Activated CD4-positive, alpha-beta memory T cell treated with anti-CD3 and anti-CD28 coated beads for 36 hours (primary cell): ENCODE measurements at places on chromosomes 7 and 10. TPM values are rescaled to one million over a fixed set of nuclear protein-coding genes. Genes with fewer than 3 reads are reported as not detected.

GRCh38 chr7:67019562-67020390, 23.1 kb downstream of the TYW1 start:
- DNase-seq = peak; percentile 26

DNA sequence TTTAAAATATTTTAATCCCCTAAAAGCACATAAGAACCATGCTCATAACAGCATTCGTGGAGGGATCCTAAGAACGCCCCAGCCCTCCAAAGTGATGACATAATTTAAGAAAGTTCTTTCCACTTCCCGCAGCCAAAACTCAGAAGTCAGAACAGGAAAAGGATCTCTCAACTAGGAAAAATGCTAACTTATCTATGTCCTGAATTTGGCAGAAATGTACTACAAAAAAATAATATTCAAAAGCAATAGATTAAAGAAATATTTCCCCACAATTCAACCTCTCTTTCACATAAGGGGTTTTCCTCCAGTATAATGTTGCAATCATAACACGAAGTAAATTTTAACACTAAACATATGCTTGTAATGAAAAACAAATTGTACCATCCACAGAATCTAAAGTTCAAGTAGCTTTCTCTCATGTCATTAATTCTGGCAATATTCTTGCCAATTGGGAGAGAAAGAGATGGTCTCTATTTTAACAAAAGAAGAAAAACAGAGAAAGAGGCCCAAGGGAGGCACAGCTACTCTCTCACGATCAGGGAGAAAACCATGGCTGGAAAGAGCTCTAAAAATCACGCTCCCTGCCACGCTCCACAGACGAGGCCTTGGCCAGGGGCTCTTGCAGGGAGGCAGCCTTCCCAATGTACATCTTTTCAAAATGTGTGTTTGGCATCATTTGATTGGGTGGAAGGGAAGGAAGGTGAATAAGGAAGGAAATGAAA, 22.9 kb downstream of the ASB13 start:
- DNase-seq = no peak

- no peak for DNase-seq
These were observed 96.6 kb downstream of the PTPRE start for GRCh38 chr10:128003521-128003920.

GRCh38 chr7:156956727-156957126, 7.2 kb downstream of the NOM1 start:
- no peak for DNase-seq

DNA sequence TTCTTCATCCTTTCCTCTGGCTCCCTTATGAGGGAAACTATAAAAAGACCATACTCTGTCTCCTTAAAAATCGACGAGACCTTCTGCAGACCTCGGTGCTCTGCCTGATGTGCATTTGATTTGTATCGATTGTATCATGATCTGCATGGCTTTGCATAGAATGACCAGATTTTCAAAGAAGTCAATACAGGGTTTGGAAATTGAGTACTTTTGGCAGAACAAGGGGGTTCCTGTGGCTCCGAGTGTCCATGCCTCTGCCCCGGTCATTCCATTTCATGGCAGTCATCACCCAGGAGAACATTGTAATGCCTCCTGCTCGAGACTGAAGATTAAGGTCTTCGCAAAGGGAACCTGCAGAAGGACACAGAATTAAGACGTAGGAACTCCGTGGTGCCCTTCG, 685 bp downstream of the CASP2 start:
- no peak for DNase-seq

DNA sequence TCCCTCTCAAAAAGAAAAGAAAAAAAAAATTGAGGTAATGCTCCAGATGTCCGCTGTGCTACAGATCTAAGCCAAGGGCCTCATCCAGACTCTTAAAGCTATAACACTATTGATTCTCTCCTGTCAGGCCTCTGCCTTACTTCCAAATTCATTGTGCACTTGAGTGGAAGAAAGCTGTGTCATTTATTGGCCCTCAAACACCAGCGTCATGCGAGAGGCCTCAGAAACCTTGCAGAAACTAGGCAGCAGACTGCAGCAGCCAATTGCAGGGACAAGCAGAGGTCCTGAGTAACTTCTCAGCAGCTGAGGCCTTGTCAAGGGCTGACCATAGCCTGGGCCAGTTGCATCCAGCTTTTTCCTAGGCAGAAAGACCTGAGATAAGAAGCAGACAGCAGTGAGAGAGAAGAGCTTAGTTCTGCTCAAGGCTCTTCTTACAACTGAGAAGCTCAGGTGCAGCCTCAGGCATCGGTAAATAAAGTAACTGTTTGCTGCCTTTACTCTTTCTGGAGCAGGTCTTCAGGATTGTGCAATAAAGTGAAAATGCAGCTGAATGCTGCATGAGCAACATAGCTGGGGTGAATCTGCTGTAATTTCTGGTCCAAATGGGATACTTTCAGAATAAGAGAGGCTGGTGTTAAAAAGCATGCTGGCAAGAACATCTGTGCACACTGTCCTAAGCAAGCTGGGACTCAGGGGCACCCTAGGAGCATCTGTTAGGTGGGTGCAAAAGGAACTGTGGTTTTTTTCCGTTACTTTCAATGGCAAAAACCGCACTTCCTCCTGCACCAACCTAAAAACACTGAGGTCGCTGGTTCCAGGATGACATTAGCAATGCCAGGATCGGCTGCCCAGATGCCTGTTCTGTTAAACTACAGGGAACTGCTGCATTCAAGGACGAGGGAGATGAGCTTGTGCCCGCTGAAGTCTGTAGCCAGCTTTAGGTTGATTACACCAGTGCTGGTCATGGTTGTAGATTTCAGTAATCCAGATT, 181.8 kb upstream of the PFKP start:
- DNase-seq = no peak

DNA sequence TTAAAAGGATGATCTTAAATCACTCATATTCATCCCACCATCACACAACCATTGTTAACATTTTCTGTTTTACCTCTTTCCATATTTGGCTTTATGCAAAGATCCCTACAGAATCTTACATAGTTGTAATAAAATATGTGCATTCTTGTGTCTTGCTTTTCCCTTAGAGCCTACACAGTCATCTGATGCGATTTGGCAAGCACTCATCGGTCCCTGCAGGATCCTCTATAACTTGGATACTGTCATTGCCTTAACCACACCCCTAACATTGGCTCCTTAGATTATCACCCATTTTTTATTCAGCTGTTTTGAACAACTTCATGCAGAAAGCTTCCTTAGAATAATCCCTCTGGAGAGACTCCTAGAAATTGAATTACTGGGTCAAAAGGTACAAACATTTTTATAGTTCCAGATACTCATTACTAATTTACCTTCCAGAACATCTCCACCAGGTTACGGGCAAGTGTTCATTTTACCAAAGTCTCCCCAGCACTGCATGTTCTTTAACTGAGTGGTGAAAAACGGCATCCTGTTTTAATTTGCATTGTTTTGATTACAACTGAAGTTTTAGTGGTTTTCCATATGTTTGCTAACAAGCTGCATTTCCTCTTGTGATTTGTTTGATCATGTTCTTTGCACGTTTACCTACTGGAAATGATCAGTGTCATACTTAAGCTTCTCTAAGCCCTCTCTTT, 268.3 kb downstream of the GRID1 start:
- DNase-seq = no peak

- DNase-seq = no peak
These were observed 494.4 kb downstream of the TCERG1L start for GRCh38 chr10:130817046-130817624.

- no peak for DNase-seq
These were observed 57.0 kb downstream of the SHTN1 start for GRCh38 chr10:116947841-116948529.

DNA sequence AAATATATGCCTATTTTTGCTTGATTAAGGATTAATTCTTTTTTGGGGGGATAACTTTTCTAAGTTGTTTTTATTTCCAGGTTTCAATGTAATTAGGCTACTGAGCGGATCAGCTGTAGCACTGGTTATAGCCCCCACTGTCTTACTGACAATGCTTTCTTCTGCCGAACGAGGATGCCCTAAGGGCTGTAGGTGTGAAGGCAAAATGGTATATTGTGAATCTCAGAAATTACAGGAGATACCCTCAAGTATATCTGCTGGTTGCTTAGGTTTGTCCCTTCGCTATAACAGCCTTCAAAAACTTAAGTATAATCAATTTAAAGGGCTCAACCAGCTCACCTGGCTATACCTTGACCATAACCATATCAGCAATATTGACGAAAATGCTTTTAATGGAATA, 1.0 kb downstream of the LRRTM3 start:
- DNase-seq = no peak

DNA sequence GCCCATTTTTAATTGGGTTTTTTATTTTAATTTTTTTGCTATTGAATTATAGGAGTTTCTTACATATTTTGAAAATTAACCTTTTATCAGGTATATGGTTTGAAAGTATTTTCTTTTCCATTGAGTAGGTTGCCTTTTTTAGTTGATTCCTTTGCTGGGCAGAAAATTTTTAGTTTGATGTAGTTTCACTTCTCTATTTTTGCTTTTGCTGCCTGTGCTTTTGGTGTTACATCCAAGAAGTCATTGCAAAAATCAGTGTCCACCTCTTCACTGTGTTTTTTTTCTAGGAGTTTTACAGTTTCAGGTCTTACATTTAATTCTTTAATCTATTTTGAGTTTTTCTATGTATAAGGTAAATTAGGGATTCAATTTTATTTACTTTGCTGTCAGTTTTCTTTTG, 129.8 kb upstream of the FERD3L start:
- no peak for DNase-seq

DNA sequence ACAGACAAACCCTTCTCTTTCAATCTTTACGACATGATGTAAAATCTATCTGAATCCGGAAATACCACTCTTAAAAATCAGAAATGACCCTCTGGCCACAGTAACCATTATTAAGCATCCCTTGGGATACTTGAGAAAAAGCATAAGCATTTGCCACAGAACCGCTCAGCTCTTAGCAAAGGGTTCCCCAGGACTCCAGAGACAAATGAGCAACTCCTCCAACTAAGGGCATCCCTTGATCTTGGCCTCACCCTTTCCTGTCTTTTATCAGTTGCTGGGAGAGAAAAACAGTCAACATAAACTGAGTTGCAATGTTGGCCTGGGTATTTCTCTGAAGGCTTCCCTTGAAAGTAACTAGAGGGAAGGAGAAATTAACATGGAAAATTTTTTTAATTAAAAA, 3.5 kb downstream of the PDLIM1 start:
- no peak for DNase-seq

GRCh38 chr10:79404231-79404609, 41.2 kb downstream of the ZCCHC24 start:
- no peak for DNase-seq

GRCh38 chr10:42969147-42969546, 107.7 kb upstream of the RET start:
- peak; percentile 1 for DNase-seq

GRCh38 chr10:67914777-67915340, 30.4 kb downstream of the SIRT1 start:
- no peak for DNase-seq

- no peak for DNase-seq
These were observed 38.7 kb upstream of the HMX3 start for GRCh38 chr10:123097039-123097438.

- DNase-seq = no peak
These were observed 137.0 kb downstream of the ETV1 start for GRCh38 chr7:13852281-13852968.

DNA sequence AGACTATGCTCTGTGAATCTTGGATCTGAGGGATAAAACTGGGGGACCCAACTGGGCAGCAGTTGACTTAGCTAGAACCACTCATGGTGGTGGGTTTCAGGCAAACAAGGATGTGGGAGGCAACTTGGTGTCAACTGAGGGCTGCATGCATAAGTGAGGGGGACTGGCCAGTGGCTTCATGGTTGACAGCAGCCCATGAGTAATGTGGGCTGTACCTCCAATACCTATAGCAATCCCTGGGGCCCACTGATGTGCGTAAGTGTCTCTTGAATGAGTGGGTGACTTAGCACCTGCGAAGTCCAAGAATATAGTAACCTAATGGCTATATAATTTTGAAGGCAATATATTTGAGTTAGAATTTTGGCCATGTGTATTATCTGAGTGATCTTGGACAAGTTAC, 13.7 kb upstream of the MAP3K8 start:
- no peak for DNase-seq

- DNase-seq = no peak
These were observed 664.3 kb upstream of the CELF2 start for GRCh38 chr10:10353326-10353868.

DNA sequence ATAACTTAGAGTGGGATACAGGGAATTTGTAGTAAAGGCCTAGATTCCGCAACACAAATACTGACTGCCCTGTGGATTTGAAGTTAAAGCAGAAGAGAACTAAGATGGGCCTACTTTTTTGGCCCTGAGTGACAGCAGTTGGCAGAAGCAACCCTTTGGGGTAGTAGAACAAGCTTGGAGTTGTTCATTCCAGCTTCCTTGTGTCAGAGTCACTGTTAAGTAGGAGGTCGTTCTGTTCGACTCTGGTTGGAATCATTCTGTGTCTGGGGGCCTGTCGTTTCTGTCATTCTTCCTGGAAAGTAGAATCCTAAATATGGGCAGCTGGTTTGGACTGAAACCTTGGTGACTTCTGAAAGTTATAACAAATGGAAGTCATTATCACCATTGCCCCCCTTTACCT, 865.9 kb downstream of the LRMDA start:
- DNase-seq = no peak

GRCh38 chr10:93220296-93221170, 146.8 kb downstream of the CYP26A1 start:
- DNase-seq = no peak

- DNase-seq = no peak
These were observed 32.8 kb downstream of the MYO3A start for GRCh38 chr10:25966844-25967243.

- DNase-seq = no peak
These were observed 51.1 kb downstream of the LAMB1 start for GRCh38 chr7:107951896-107952295.

DNA sequence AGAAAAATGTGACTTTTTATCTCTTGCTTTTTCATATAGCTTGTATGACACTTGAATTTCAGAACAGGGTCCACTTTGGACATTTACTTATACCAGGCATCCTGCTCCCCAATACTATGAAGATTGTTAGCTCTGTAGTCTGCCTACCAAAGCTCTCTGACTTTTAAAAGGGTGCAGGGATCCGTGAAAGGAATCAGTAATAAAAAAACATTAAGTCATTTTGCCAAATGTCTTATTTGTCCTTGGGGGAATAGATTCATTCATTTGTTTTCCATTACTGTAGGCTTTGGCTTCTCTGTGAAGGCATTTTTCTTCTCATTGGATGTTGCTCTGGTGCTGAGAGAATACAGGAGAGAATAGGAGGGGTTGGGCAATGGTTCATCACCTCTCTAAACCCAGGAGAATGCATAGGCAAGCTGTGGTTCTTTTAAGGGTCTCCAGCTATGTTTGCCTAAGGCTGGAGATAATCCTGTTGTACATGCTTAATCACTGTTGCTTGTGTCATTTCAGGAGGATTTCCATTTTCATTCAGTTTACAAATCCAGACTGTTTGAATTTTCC, 103.5 kb downstream of the SRI start:
- no peak for DNase-seq

- DNase-seq = peak; percentile 22
These were observed 23.0 kb downstream of the ZNF518A start for GRCh38 chr10:96153070-96153469.

The PTCD1 gene
- total RNA-seq = 7.4 TPM

The ZMIZ1 gene
- 29.2 TPM for total RNA-seq

The HOXA11 gene
- not detected for total RNA-seq

The C10orf143 gene
- 2.5 TPM for total RNA-seq

The SUGCT gene
- 1.5 TPM for total RNA-seq

The HTRA1 gene
- total RNA-seq = not detected

The AUTS2 gene
- total RNA-seq = 4.7 TPM

The NEUROG3 gene
- not detected for total RNA-seq

The ZNF394 gene
- total RNA-seq = 27.7 TPM

The MRPS16 gene
- total RNA-seq = 136 TPM
